Karpas-422 (cell line): ENCODE measurements at places on chromosomes 13 and 19. TPM values are rescaled to one million over a fixed set of nuclear protein-coding genes. Genes with fewer than 3 reads are reported as not detected.

The PLK5 gene
- total RNA-seq = not detected in 2 replicates

The ACTL9 gene
- total RNA-seq = not detected in 2 replicates

The ZNF829 gene
- total RNA-seq = 0.47 and 1.8 TPM in 2 replicates

The LRRC63 gene
- not detected in 2 replicates for total RNA-seq

The PTGER1 gene
- not detected in 2 replicates for total RNA-seq

The KMT2B gene
- total RNA-seq = 15.3 and 21.4 TPM in 2 replicates

The ZNF154 gene
- 0.11 TPM in 1 of 2 replicates, not detected in the other for total RNA-seq

The RANBP3 gene
- 34.0 and 44.8 TPM in 2 replicates for total RNA-seq

- no peak for DNase-seq
These were observed 7.8 kb downstream of the ZNF600 start for GRCh38 chr19:52778811-52779210.

- peak; percentile 66 for DNase-seq
These were observed 3.6 kb downstream of the GPR4 start for GRCh38 chr19:45598267-45599001.

DNA sequence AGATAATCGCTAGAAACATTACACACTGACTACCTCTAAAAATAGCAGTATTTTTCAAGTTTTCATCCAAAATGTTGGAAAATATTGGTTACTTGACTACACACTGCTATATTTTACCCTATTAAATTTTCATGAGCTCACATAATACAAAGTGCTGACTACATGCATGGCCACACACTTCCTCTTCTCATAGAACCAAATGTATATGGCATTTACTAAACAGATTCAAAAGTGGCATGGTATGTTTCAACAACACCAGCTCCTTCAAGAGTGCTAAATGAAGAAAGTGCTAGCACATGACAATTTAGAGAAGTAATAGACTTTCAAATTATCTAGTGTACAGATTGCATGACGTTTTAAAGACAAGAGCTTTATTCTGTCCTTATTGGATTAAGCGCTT is 780.4 kb upstream of the SLITRK6 start:
- DNase-seq = no peak

- DNase-seq = no peak
These were observed 200.3 kb downstream of the DIAPH3 start for GRCh38 chr13:59963383-59963782.

DNA sequence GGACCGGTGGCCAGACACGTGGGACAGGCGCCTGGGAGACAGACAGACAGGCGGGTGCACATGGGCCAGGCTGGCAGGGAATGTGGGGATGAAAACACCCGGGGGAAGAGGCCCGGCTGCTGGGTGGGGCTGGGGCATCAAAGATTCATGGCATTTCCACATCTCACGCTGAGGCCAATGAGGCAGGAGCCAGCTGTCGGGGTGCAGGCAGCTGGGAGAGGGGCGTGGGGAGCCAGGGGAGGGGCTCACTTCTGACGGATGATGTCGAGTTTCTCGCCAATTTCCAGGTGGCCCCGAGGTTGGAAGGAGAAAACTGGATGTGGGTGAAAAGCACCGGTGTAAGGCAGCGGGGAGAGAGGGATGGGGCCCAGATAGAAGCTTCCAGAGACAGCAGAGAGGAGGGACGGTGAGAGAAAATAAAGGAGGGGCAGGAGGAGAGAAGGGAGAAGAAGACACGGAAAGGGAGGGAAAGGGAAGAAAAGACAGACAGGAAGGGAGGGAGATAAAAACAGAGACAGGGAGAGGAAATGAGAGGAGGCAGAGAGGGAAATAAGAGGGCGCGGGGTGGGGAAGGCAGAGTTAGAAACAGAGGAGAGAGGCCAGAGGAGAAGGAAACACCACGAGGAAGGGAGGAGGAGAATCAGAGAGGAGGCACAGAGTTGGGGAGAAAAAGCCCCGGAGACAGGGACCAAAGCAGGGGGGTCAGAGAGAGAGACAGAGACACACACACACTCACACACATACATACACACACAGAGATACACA is 8.0 kb upstream of the CCER2 start:
- DNase-seq = no peak

DNA sequence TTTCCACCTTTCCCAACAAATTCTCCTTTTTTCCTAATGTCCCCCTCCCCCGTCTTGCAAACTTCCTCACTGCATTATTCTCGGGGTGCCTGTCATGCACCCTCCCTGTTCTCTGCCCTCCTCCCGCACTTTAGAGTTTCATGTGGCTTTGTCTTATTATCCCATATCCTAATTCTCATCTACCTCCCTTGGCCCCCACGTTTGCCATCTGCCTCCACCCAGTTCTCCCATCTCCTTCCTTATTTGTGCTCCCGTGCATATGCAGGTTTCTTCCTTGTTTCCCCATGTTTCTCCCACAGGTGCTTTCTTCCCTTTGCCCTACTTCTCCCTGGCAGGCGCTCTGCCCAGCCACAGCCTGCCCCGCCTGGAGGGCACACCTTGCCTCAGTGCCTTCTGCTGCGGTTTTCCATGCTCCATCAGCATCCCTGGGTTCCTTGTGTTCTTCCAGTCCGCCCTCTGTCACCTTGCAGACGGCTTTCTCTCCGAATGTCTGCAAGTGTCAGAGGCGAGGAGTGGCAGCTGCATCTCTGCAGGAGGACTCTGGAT is 1.5 kb downstream of the SPATA13 start:
- no peak for DNase-seq

GRCh38 chr13:28609381-28609780 is 49.5 kb upstream of the POMP start:
- DNase-seq = no peak

DNA sequence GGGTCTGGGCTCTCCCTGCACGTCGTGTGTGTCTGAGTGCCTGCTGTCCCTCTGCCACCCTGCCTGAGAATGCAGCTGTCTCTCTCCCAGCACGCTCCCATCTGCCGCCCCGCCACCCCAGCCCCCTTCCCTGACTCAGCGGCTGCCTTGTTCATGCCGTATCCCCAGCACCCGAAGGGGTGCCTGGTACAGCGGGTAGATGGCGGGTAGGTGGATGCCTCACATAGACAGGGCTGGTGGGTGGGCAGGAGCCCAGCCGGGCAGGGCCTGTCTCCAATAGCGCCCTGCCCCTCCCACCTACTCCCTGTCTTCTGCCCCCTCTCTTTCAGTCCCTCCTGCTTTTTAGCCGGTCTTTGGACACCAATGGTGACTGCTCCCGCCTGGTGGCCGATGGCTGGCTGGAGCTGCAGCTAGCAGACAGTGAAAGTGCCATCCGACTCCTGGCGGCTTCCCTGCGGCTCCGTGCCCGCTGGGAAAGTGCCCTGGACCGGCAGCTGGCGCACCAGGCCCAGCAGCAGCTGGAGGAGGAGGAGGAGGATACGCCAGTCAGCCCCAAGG is 30.3 kb downstream of the DHX34 start:
- peak; percentile 22 for DNase-seq

DNA sequence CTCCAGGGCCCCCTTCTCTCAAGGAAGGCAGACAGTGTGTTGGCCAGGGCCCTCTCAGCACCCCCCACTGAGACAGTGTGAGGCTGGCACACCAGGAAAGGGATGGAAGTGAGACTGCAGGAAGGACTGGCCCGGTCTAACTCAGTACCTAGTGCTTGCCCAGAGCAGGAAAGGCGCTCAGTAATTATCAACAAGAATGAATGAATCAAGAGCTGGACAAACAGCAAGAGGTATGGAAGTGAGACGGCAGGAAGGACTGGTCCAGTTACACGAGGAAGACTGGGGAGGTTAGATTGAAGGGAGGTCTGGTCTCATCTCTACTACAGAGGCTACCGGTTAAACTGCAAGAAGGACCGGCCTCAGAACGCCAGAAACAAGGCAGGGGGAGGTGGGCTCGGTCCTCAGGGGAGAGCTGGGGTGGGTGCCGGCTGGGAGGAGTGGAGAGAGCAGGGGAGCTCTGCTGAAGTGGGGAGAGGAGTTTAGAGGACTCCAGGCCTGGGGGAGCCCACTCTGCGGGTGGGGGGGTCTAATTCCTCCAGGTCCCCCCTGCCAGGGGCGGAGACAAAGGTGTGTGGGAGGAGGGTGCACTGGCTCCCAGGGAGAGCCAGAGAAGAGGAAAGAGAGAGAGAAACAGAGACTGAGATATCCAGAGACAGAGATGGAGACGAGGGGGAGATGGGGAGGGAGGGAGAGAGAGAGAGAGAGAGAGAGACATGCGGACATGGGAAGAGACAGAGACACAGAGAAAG is 1.1 kb downstream of the SLC8A2 start:
- no peak for DNase-seq

- no peak for DNase-seq
These were observed 1576.9 kb upstream of the SPRY2 start for GRCh38 chr13:81917810-81918209.

- peak; percentile 77 for DNase-seq
These were observed 8.4 kb downstream of the CLASRP start for GRCh38 chr19:45047188-45047797.

DNA sequence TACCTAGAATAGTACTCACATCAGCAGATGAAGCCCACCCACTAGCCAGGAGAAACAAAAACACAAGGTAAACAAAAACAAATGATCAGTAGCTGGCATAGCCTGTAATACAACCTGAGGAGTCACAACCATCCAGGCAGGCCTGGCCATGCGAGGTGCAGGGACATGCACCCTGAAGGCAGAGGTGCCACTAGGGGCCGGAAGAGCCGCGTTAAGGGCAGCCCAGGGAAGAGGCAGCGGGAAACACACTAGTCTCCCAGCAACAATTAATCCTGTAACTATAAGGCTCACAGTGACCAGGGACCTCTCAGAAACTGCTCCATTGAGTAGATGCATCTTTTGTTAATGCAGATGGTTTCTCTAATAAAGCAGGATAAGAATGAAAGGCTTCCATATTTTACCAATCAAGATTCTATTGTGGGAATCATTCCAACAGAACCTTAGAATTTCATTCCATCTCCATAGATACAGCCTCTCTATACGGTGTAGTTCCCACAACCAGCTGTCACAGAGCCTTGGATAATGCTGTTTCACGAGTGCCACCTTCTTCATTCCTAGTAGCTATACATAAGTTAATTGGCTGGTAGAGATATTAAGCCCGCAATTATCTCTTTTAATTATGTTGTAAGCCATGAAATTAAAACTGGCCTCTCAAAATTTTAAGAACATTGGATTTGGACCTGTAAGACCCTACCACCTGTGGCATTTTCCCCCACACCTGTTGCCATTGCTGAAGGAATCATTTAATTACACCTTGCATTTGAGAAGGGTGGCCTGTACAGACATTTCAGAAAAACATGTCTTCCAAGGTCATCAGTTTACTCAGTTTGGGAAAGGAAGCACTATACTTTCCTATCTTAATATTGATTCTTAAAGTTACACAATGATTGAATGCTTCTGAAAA is 28.7 kb downstream of the ANKRD10 start:
- DNase-seq = no peak

DNA sequence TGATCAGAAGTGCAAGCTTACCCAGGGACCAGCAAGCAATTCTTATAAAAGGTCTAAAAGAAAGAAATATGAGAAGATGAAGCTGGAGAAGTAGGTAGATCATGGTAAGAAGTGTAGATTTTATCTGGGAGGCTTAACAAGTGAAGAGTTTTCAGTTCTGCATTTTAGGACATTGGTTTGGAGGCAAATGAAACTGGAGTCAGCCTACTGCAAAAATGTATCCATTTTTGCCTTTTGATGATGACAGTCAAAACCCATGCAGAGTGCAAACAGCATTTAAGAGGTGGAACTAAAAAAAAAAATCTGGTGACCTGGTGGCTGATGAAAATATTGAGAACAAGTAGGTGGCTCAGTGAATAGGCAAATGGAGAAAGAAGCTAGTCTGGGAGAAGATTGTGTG is 216.9 kb downstream of the DNAJC15 start:
- DNase-seq = peak; percentile 61

DNA sequence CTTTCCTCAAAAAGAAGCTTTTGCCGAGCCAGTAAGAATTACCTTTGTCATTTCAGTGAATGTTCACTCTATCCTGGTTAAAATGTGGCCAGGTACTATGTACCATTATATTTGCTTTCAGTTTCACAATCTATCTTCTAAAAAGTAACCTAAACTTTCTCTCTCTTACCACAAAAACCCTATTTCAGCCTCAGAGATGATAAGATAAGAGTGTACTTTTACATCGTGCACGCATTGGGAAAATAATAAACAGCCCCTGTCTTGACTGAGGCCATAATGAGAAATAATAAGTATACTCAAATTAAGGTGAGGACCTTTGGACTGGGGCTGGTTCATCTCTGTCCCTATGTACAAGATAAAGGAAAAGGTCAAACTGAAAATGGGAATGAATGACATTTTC is 77.7 kb downstream of the ZNF726 start:
- DNase-seq = no peak

GRCh38 chr13:89375839-89376238 is 1704.7 kb downstream of the SLITRK5 start:
- DNase-seq = no peak

- DNase-seq = no peak
These were observed 37.1 kb downstream of the MLLT1 start for GRCh38 chr19:6242677-6243076.

DNA sequence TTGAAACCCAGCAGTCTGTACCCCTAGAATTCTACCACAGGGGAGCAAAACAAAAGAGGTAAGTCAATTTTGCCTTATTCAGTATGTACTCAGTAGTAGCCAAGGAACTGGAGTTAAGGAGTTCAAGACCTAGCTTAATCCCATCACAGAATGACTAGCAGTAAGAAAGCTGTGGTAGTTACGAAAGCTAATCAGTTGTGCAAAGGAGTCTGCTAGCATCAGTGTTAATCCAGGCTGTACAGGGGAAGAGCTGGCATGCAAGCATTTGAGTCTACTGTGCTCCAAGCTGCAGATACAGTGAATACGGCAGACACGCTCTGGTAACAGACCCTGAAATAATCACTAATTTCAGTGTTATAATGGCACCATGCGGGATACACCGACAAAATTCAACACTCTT is 4.7 kb downstream of the DNMT1 start:
- DNase-seq = no peak

GRCh38 chr19:15466851-15467733 is 2.7 kb upstream of the RASAL3 start:
- no peak for DNase-seq

DNA sequence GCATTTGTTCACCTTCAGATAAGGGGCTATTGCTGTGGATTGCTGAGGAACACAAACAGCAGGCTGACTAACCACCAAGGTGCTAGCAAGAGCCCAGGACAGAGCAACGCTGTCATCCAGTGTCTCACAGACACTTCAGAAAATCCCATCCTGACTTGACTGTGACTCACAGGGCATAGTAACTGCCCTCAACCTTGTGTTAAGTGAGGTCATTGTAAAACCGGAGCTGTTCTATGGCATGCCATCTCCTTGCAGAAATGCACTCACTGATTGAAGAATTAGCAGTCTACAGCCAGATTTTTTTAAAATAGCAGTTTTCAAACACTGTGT is 51.1 kb downstream of the TNFRSF19 start:
- no peak for DNase-seq

GRCh38 chr13:40640202-40640601 is 26.2 kb downstream of the FOXO1 start:
- no peak for DNase-seq

GRCh38 chr19:43697295-43697694 is 18.6 kb upstream of the IRGC start:
- no peak for DNase-seq
